ENCODE measurements at places on chromosomes 16 and 17. TPM values are rescaled to one million over a fixed set of nuclear protein-coding genes. Genes with fewer than 3 reads are reported as not detected.

The ACACA gene
- total RNA-seq: 100 TPM

The HSD17B2 gene
- total RNA-seq: 2.1 TPM

The ODAD4 gene
- total RNA-seq: 1.3 TPM

The SNRNP25 gene
- 11.9 TPM for total RNA-seq

The RTN4RL1 gene
- total RNA-seq: 2.9 TPM
